GM13976 (cell line): ENCODE measurements at places on chromosomes 4 and X.

DNA sequence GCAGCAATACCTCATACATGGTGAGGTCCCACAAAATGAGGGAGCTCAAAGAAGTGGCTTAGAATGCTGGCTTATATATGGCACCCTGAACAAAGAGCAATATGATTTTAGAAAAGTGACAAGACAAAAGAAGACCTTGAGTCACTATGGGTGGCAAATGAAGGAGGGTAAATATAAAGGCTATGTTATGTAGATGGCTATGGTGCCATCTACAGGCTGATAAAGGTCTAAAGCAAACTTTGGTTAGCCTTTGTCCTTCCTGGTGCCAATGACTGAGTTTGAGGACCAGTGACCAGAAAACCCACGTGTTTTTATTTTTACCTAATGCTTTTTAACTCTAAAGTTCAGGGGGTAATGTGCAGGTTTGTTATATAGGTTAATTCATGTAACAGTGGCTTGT, 151.8 kb downstream of the CCNG2 start:
- DNase-seq: peak; percentile 60

GRCh38 chrX:9133426-9133825, 99.5 kb upstream of the FAM9B start:
- no peak for DNase-seq

GRCh38 chr4:169668069-169668721, 47.8 kb downstream of the CLCN3 start:
- no peak for DNase-seq

DNA sequence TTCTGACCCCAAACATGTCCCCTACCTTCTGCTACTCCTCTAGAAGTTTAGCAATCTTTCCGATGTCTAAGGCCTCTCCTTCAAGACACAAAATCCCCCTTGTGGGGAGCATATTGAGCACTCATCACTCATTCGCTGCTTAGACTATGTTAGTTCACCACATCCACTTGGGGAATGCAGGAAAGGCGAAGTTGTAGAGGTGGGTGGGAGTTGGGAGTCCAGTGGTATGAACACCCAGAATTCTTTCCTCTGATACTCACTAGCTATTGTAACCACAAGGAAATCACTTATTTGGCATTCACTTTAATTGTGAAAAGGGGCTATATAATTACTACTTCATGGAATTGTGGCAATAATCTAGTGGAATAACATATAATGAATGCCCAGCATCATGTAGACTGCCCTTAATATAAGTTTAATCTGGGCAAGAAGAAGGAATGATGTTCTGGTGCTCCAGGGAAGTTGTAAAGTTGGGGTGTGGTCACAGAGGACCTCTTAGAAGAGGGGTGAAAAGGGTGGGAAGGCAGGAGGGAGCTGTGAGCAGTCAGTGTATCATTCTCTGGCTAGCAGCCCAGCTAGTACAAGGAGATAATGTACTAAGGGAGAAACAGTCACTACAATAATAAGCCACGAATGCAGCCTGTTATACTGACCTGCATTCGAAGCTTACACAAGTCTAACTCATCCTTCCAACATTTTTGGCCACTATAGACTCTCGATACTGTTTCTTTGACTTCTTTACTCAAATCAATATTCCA, 468.2 kb upstream of the DIPK2B start:
- no peak for DNase-seq

DNA sequence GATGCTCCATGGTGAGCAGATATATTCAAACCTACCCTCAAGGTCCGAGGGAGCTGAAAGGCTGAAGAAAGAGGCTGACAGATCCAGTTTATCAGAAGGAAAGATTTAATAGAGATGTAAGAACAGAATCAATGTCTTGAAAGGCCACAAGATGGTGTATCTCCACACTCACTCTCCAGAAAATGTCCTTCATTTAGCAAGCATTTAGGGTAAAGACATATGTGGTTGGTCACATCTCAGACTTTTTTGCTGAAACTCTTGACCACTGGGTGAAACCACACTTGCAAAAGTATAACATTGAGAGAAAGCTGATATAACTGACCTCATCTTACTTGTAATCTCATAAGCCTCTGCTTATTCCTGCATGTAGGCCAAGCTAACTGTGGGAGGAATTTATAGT, 745.8 kb upstream of the GALNTL6 start:
- no peak for DNase-seq

DNA sequence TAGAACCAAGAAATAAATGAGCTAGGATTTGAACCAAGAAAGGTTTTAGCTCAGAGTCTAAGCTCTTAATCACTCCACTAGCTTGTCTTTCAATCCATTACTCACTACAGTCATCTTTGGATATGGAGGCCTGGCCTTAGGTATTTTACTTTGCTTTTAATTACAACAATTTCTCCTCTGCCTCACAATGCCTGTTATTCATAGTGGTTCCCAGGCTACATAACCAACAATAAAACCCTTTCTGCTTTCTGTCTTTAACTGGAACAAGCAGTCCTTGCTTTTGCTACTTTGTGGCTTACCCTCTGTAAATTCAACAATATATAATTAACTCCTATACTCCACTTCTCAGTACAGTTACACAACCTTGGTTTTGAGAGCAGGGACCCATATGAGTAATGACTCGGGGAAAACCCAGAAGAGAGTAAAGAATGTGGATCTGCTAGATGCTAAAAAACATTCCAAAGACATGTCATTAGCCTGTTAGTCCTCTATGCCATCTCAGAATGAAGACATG, 94.7 kb upstream of the NAP1L5 start:
- DNase-seq: no peak

GRCh38 chr4:53235547-53235946, 130.3 kb downstream of the SCFD2 start:
- DNase-seq: peak; percentile 36

DNA sequence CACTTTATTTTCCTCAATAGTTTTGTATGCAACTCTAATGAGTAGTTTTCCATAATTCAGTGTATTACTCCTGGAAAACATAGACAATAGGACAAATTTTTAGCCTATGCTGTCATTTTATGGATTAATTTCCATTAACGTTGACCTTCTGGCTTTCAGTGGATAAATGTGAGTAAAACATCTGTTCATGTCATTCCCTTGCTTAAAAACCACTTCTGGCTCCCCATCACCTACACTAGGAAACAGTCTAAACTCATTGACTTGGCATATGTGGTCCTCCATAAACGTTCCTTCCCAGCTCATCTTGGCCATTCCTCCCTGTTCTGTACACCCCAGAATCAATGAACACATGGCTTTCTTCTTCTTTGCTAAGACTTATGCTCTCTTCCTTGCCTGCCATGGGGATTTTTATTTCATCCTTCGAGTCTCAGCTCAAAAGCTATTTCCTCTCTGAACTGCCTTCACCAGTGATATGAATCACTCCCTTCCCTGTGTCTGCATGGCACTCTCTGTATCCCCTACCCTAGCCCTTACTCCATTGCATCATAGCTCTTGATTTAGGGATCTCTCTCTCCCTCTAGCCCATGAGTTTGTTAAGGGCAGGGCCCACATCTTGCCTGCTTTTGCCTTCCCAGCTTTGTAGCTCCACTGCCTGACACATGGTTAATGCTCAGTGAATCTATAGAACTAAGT, 34.8 kb downstream of the DOCK11 start:
- DNase-seq: no peak

DNA sequence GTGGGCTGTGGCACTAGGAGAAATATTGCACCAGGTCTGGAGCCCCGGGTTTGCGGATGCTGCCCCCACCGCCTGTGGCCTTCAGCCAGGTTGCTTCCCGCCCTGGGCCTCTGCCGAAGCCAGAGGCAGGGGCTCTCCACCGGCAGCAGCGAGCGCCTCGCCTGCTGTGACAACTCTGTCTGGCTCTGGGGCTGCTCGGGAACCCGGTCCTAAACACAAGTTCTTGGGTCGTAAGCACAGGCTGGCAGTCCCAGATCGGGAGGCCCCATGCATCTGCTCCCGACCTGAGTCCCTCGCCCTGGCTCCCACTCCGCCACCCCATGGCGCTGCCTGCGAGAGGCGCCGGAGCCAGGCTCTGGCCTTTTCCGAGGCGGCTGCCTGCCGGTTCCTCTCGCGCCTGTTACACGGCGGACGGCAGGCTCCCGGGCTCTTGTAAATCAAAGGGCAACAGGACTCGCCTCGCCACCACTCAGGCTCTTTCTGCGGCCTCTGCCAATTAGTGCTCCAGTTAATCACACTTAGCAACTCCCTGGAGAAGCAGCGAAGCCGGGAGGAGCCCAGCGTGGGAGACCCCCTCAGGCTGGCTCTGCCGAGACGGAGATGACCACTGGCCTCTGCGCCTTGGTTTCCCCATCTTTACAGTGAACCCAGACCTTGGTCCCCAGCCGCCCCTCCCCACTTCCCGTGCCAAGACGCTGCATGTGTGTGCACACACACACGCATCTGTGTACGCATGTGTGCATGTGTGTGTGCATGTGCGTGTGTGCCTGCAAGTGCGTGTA, 109.2 kb downstream of the DCTD start:
- no peak for DNase-seq

GRCh38 chr4:104294811-104295210, 199.9 kb downstream of the CXXC4 start:
- DNase-seq: no peak

DNA sequence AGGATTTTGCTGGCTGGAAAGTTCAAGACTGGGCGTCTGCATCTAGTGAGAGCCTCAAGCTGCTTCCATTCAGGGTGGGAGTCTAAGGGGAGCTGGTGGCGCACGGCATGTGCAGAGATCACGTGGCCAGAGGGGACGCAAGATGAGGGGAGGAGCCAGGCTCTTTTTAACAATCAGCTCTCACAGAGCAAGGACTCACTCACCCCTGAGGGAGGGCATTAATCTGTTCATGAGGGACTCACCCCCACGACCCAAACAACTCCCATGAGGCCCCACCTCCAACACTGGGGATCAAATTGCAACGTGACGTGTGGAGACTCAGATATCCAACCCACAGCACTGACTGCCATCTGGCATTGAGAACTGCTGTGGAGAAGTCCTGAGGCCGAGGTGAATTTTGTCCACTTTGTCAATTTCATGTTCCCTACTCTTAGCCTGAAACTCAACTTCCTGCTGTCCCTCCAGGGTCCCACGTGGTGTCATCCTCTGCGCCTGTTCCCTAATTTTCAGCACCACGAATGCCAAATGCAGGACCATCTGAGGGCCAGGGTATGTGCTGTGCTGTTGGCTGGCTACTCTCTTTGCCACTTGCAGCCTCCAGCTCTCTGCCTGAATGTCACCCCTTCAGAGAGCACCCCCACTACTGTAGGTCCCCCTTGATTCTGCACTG, 5.6 kb downstream of the ZFP92 start:
- no peak for DNase-seq

DNA sequence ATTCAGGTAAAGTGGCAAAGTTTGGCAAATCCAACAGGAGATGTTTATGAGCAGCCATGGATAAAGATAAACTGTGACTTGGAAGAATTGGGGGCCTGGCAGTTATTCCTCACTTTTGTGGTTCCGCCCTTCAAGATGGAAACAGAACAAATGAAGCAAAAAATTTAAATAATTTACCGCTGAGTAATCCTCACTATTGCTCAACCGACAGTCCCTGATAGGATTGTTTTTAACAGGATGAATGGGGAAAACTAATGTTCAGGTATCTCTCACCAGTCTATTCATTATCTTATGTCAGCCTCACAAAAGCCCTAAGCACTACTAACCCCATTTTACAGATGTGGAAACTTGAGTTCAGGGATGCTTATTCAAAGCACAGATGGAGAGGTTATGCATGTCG, 90.8 kb downstream of the FNIP2 start:
- no peak for DNase-seq

DNA sequence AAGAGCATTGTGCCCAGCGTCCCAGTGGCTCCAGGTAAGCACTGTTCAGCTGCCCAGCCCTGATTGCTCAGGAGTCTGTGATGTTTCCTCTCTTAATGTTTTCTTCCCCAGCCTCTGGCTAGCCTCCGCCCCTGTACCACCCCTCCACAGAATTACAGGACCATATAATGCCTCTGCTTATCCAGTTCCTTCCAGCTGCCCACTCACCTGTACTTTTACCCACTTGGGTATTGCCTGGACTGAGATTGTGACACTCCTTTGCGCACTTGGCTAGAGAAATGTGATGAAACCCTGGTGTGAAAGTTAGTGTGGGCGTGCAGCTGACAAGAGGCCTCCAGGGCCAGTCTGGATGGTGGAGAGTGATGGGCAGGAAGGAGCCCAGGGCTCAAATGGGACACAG, at the start of gene AWAT2:
TSS of gene AWAT2 (minus strand) at position 14 of the 400 bp plus-strand sequence. CDS start at position 8, 6 bp downstream.
- DNase-seq: no peak

- DNase-seq: no peak
Observed at GRCh38 chrX:54633641-54634040, 103.6 kb downstream of the GNL3L start.

DNA sequence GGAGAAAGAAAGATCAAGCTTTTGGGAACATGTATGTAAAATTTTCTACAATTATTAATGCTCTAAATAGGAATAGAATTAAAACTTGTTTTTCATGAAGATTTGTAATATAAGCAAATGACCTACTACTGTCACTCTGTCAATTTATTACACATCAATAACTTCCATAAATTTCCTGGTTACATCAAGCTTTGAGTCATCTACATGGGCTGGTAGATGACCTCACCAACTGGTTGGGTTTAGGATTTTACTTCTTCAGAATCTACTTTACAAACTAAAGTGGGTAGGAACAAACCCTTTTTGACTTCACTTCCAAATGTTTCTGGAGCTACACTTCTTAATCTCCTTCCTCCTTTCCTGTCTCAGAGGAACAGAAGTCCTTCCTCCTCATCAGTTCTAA, 12.0 kb upstream of the LRAT start:
- no peak for DNase-seq

DNA sequence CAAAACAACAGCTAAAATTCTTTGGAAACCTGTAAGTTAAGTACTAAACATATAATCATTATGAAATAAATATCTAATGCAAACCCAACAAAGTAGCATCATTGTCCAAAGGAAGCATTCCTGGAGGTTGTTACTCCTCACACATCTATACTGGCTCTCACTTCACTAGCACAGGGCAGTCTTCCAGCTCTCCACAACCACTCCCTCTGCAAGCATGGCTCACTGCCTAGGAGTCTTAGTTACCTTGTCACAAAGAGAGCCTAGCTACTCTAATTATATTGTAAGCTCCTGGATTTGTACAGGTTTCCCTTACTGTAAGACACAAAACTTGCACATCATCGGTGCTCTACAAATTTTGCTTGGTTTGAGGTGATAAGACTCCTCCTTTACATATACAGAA, 76.1 kb downstream of the AMMECR1 start:
- no peak for DNase-seq

- no peak for DNase-seq
Observed at GRCh38 chrX:14930663-14931062, 57.4 kb downstream of the MOSPD2 start.
